Stimulated activated effector memory CD8-positive, alpha-beta T cell treated with anti-CD3 and anti-CD28 coated beads, Interleukin-12 subunit alpha, Interleukin-12 subunit beta, amount 100 ng/mL, for 72 hours (primary cell): ENCODE measurements at places on chromosomes 12 and 14.

DNA sequence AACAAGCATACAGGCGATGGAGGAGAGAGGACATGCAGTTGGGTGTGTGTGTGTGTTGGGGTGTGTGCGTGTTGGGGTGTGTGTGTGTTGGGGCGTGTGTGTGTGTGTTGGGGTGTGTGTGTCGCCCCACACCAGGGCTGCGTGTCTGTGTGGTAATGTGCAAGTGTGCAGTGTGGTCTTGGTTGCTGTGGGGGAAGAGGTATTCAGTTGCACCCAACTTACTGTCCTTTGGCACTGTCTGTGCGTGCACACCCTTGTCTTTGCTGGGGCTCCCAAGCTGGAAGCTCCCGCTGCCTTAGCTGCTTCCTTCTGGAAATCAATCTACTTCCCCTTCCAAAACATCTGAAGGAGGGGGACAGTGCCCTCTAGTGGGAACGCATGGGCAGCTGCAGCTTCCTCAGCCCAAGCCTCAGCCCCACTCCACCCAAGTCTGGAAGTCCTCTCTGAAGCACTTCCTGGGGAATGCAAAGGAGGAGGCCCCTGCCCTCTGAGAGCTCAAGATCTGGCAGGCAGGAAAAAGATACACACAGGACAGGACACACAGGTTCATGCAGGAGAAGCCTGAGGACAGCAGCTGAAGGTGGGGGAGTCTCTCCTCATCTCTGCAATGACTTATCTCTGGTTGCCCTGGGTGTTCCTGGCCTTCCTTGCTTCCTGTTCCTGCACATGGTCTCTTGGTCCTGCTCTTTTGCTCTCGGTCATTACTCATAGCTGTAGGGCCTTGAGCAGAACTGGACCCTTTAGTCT is 13.1 kb downstream of the ASIC1 start:
- peak; percentile 81 for DNase-seq

GRCh38 chr12:19869413-19869812 is 430.1 kb downstream of the AEBP2 start:
- DNase-seq = no peak

DNA sequence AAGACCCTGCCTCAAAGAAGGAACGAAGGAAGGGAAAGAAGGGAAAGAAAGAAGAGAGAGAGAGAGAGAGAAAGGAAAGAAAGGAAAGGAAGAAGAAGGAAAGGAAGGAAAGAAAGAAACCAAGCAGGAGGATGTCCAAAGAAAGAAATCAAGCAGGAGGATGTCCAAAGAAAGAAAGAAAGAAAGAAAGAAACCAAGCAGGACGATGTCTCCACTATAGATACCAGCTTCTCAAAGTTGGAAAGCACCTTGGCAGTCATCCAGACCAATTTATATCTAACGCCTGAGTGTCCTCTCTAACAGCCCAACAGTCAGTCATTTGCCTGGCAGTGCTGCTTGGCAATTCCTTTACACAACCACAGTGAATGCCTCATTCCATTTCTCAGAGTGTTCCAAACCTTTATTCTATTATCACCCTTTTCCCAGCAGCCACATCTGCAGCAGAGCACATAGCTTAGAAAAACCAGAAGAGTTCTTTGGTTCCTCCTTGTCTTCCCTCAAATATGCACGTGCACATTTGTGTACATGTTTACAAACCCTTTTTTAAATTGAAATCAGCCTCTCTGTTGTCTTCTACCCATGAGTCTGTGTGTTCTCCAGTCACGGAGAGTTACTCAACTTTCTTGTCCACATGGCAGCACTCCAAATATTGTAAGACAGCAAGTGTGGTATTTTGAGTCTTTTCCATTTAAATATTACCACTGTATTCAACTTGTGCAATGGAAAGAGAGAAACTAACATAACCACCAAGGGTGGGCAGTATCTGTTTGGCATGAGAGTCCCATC is 138.4 kb downstream of the STXBP6 start:
- no peak for DNase-seq

- no peak for DNase-seq
Observed at GRCh38 chr12:56040151-56040550, 1.6 kb upstream of the RPS26 start.

- DNase-seq = no peak
Observed at GRCh38 chr12:45959728-45960127, 30.6 kb downstream of the SCAF11 start.

DNA sequence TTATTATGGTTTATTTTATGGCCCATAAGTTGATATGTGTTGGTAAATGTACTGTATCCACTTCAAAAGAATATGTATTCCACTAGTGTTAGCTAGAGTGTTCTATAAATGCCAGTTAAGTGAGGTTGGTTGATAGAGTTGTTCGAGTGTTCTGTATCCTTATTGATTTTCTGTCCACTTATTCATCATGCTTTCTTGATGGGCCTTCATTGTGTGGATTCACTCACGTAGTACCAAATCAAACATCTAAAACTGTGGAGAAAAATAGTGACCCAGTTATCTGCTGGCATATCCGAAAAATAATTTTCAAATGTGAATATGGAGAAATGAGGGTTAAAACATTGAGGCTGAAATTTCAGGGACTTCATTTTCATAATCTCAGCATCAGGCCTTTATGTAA is 230.4 kb downstream of the TRHDE start:
- DNase-seq = no peak

- no peak for DNase-seq
Observed at GRCh38 chr12:56086096-56086495, 6.1 kb downstream of the ERBB3 start.

DNA sequence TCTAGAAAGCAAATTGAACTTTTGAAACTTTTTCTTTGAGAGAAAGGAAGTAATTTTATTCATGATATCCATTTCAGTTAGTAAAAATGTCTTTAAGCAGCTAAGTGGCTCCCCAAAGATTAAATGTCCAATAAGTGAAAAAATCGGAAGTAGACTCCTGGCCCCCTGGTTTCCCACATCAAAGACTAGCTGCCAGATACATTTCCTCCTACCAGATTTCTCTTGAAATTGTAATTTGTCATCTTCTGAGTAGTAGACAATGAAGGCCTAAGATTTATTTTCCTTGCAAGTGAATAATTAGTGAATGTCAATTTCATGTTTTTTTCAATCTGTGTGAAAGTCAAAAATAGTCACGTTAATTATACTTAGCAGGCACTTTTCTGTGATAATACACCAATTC is 321.9 kb downstream of the SYT1 start:
- DNase-seq = no peak

DNA sequence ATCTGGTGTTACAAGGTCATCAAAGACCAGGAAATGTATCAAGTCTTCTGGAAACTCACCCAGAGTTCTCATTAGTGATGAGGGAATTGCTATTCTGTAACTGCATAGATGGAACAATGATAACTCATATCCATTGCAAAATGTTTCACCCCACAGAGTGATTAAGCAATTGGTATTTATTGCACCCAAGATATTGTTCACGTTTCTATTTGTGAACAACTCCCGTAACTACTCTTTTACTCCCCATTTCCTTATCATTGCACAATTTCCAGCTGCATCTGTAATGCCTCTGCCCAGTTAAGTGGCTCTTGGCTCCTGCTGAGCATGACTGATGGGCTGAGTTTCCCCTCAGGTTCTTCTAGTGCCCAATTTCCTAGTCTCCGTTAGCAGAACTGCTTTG is 108.7 kb upstream of the PRICKLE1 start:
- no peak for DNase-seq

DNA sequence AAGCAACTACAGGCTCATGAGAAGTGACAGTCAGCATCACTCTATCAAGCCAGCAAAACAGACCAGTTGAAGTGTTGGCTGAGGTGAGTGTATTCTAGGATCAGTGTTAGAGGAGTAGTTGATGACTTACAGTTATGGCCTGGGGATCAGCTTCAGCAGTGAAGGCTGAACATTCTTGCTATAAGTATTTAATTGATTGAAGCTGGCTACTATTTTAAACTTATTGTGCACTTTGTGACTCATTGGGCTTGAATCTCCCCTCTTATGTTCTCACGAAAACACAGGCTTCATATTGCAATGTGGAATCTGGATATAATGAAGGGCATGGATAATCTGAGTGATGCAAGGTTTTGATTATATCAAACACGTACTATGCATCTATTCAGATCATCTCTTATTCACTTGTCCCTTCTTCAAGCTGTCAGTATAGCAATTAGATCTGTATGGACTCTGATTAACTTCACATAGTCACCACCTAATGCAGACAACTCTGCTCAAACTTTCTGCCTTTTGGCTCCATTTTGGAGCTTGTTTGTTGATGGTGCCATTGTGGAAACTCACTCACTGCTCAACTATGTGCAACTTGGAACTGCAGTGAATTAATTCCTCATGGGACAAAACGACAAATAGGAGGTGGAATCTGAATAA is 309.2 kb downstream of the SLC16A7 start:
- no peak for DNase-seq

DNA sequence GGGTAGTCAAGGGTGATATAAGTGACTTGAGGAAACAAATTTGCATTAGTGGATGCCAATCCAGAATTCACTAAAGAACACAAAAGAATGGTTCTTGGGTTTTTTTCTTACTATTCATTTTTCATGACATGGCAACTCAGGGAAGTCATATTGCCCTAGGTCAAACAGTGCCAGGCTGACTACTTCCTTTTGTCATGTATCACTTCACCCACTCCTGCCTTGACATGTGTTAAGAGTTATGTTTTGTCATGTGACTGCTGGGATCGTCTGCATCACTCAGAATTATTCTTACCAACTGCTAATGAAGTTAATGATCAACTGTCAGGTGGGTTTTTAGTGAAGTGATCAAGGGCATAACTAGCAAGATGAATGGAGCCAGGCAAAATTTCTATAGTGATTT is 74.2 kb downstream of the PRORP start:
- DNase-seq = no peak

GRCh38 chr12:42125388-42125767 is 19.3 kb downstream of the GXYLT1 start:
- no peak for DNase-seq

- no peak for DNase-seq
Observed at GRCh38 chr14:37493606-37494005, 101.4 kb downstream of the FOXA1 start.

DNA sequence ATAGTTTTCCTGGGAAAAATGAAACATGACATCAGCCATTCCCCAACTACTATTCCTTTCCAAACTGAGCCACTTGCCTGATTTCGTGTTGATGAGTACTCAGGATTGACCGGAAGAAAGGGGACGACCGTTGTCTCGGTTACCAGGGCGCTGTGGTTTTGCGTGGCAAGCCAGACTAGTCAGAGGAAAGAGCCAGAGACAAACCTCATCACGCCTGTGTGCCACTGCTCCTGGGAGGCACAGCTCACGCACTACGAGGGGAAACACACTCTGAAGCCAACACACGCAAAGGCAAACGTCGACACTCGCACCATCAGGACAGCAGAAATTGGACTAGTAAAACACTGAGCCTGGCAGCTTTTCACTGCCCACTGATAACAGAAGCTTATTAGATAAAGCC is 35.0 kb downstream of the GIT2 start:
- DNase-seq = no peak

DNA sequence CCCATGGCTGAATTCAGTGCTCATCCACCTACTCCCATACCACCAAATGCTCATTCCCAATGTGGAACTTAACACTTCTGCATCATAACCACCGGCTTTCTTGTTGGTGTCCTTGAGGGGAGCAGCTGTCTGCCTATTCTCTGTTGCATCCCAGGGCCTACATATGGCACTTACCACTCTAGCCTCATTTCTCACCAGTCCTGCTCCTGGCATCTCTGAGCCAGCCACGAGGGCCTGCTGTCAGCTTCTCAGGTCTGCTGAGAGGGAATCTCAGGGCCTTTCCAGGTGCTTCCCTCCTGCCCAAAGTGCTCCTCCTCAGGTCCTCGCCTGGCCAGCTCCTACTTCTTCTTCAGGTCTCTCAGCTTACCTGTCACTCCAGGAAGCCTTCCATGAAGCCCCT is 24.0 kb upstream of the RND1 start:
- no peak for DNase-seq

DNA sequence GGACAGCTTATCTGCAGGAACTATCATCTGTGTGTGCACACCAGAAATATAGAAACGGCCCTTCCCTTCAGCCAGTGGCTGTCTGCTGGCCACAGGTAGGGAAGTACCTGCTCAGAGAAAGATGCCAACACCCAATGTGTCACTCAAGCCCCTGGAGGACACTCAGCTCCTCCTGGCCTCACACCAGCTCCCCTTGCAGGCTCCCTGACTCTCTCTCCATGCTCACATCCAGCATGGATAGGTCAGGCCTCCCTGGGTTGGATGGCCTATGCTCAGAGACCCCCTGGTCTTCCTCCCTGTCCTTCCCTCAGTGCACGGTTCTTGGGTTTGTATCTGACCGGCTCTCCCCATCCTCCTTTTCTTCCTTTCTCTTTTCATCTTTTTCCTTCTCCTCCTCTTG is 202.1 kb downstream of the BCL11B start:
- DNase-seq = peak; percentile 29

DNA sequence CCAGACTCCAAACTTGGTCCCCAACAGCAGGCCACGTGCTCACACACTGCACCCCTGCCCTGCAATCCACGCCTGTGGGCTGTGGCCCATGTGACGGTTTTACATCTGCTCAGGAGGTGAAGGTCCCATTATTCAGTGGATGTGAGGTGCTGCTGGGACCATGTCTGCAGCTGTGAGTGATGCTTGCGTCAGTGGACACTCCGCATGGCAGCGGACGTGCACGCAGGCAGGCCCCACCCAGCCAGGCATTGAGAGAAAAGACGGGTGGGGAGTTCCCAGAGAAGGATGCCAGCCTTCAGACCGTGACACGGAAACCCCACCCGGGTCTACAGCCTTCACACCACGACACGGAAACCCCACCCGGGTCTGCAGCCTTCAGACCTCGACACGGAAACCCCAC is 67.6 kb downstream of the NOC4L start:
- no peak for DNase-seq

GRCh38 chr12:42853370-42854140 is 264.0 kb upstream of the PRICKLE1 start:
- DNase-seq = no peak

DNA sequence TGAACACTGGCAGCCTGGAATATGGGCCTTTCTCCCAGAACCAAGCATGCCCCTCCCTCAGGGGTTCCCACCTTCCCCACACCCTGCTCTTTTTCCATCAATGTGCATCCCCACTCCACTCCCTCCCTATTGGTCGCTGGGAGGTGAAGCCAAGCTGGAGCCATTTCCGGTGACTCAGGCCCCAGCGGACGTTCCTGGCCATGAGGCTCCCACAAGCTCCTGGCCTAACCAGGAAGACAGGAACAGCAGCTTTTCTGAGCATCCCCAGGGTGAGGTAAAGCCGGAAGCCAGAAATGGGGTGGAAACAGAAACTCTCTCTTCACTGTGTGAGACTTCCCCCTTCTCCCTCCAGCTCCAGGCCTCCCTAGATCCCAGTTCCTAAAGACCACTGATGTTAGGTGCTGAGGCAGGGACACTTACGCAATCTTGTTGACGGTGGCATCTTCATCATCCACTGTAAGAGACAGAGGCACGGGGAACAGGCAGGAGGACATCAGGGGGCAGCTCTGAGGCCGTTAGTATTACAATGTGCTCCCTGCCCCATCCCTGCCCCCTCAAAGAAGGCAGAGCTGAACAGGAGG is 5.1 kb downstream of the LMBR1L start:
- DNase-seq = no peak
